ENCODE measurements at places on chromosomes 3 and 15.

GRCh38 chr3:196968233-196969133 is at the start of gene PIGZ:
PIGZ (minus strand) TSS chr3:196968833; CDS start chr3:196952031, 16,802 bp downstream.
- DNase-seq: no peak

GRCh38 chr3:94024385-94024784 is 4.0 kb downstream of the STX19 start:
- no peak for DNase-seq

GRCh38 chr3:30986551-30986950 is 92.1 kb upstream of the GADL1 start:
- DNase-seq: no peak

- no peak for DNase-seq
Observed at GRCh38 chr3:151015767-151016477, 43.4 kb upstream of the CLRN1 start.

GRCh38 chr3:55296030-55296429 is 191.1 kb downstream of the WNT5A start:
- no peak for DNase-seq

DNA sequence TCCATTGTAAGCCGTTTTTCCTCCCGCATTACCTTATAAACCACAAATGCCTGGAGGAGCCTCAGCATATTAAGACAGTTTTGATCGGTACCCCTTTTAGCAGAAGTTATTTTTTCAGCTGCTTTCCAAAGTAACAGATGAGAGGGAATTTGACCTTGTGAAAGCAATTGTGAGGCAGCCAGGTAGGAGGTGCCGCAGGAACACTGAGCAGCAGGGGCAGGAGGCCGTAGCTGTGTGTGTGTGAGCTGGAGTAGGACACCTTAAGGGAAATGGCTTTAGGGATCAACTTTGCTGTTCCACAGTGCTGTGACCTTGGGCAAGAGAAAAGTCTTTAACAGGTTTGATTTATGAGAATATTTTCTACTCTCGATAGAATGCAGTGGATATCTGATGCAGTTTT is 482.1 kb downstream of the IL5RA start:
- no peak for DNase-seq

Data from uterus (tissue), 4 donors.